ENCODE measurements at places on chromosomes 11 and 22.

DNA sequence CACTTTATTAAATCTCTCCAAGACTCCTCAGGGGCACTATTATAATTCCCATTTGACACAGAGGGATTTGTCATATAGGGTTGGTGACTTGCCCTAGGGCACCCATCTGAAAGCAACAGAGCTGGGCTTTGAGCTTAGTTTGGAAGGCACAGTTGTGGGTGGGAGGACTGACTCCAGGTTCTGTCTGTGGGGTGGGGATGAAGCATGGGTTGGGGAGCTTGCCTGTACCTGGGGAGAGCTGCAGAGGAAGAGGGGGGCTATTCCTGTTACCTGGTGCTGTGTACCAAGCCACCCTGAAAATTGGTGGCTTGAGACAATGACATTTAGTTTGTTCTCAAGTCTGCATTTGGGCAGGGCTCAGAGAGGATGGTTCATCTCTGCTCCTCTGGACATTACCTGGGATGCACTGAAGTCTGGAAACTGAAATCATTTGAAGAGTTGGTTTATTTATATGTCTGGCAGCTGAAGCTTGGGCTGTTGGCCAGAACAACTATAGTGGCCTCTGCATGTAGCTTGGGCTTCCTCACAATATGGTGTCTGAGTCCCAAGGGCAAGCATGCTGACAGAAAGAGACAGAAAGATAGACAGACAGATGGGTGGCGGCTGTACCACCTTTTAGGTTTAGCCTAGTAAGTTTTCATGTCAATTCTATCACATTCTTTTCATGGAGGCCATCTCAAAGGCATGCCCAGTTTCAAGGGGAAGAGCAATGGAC is 44.9 kb downstream of the LRRC32 start:
- no peak for DNase-seq

DNA sequence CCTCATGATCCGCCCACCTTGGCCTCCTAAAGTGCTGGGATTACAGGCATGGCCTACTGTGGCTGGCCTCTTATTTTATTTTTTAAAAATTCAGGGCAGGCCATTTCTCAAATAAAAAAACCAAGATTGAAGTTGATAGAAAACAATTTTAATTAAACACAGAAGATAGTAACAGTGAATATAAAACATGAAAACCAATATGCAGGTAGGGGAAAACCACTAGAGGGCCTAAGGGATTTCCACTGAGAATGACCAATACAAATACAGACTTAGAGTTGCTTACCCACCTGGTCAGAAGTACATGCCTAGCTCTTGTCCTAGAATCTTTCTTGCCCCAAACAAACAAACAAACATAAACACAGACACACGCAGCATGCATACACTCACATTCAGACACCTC is 1.7 kb upstream of the RTCB start:
- DNase-seq = no peak

GRCh38 chr22:31103899-31104694 is 3.3 kb downstream of the SELENOM start:
- DNase-seq = no peak

DNA sequence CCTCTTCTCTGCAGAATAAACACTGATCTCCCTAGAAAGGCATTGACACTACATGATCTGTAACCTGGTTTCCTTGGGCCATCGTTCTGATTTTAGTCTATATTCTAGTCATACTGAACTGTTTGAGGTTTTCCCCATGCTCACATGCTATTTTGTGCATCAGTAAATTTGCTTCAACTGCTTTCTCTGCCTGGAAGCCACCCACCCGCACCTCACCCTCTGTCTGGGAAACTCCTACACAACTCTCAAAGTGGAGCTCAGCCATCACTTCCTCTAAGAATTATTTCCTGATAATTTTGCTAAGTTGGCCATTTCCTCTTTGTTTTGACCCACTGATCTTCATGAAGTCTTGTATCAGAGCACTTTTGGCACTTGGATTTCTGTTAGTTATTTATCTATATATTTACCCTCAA is 36.1 kb downstream of the MMP20 start:
- DNase-seq = no peak

DNA sequence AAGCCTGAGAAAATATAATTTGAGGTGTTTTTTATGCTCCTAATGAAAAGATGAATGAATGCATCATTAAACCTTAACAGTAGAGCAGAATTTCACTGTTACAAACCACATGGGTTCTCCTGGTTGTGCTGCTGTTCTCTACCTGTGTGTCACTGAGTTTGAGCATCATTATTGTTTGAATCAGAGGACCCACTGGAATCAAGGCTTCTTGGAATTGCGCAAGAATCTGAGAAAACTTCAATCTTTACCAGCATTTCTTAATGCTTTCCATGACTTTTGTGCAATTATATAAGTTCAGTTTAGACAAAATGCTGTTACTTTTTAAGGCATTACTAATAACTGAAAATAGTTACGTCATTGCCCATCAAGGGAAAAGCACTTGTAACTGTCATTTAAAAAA is 18.8 kb upstream of the RBX1 start:
- DNase-seq = no peak

DNA sequence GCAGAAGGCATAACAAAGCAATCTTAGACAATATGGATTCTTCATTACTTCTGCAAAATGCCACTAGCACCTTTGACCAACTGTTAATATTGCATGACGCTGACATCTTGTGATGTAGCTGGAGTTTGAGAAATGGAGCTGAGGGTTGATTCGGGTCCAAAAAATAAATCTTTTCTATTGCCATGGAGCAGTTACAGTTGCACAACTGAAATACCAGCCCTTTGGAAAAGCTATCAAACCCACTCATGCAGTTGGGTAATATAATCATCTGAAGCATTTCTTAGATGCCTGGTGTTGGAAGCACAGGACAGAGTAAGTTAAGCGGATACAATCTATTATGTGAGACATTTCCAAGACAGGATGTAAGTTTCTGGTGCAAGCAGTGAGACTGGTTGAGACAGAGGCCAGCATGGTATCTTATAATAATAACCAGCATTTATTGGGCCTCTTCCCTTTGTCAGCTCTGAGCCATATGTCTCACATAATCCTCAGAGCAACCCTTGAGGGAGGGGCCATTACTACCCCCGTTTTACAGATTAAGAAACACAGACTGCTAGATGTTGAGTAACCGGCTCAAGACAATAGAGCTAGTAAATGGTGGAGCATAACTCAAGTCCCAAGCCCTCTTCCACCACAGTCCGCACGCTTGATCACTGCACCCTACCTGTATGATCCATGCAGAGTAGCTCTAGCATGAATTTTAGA is 74.9 kb upstream of the CAPRIN1 start:
- no peak for DNase-seq

DNA sequence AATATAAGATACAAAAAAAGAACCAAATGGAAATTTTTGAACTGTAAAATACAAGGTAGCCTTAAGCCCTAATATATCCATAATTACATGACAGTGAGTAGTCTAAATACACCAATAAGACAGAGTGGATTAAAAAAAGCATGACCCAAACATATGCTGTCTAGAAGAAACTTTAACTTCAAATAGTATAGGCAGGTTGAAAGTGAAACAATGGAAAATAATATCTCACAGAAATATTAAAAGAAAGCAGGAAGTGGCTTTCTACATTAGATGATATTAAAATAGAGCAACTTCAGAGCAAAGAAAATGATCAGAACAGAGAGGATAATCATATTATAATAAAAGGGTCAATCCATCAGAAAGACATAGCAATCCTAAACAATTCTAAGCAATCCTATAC is 21.8 kb downstream of the DCUN1D5 start:
- DNase-seq = no peak

DNA sequence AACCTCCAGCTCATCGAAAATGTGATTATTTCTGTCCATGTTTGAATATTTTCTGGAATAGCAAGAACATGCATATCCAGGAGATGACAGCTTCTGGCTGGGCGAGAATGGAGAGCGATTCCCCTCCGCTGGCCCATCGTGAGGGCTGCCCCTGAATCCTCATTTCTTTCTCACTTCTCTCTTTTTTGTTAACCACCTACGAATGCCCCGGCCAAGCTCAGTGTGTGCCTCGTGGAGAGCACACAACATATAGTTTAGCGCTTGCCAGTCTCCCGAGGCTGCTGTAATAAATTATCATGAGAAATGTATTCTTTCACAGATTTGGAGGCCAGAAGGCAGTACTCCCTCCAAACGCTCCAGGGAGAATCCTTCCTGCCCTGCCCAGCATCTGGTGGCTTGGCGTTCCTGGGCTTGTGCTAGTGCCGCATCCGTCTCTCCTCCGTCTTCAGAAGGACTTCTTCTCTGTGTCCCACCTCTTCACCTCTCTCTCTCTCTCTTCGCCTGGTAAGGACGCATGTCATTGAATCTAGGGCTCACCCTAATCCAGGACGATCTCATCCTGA is 1306.0 kb downstream of the TBC1D22A start:
- no peak for DNase-seq

GRCh38 chr22:35564975-35565867 is 24.6 kb downstream of the RASD2 start:
- DNase-seq = no peak

- DNase-seq = no peak
Observed at GRCh38 chr11:12084256-12084655, 26.1 kb upstream of the MICAL2 start.

DNA sequence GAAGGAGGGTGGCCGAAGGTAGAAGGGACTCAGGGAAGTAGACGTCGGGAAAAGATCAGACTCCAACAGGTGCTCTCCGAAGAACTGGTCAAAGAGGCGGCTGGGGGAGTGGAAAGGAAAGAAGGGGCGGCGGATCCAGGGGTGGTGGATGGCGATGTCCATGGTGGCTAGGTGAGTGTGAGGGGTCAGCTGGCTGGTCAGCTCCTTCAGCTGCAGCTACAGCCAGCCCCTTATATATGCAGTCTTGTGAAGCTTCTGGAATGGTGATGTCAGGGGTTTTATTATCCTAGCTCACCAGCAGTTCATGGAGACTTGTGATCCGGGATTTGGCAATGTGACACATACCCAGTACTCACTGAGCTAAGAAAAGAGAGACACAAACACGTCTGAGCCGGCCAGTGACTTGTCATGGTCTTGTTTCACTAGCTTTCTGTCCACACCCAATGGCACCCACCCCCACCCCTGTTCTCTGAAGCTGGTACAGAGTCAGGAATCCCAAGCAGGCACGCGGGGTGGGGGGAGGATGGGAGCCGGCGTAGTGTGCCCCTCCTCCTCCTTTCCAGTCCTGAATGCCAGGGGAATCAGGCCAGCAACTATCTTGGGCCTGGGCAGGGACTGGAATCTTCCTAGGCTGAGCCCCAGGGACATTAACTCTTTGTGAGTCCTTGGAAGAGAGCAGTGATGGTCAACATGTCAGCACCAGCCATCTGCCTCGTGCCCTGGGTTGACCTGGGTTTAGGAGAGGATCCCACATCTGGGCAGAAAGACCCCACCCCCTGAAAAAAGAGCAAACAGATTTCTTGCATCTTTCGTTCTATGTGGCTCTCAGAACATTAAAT is at the start of gene CRYAB:
TSS of gene CRYAB (minus strand) at position 208 of the 839 bp plus-strand sequence. CDS start at position 162, 46 bp downstream.
- DNase-seq = peak; percentile 51

GRCh38 chr22:47192651-47193437 is 430.4 kb downstream of the TBC1D22A start:
- no peak for DNase-seq

Data from HS-27A (cell line).